ENCODE measurements at places on chromosomes 4 and X.

DNA sequence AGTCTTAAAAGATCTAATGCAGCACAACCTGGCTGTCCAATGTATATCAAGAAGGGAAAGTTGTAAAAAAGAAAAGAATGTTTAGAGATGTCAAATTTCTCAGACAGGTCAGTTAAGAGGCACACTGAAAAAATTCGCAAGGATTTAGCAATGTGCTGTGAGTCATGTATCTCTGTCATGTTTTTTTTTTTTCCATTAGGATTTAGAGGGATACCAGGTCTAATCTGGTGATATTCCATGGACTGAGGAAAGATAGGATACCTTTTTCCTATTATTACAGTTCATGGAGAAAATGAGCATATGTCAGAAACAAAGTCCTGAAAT lies 815.4 kb upstream of the PCDH10 start:
- DNase-seq = no peak

DNA sequence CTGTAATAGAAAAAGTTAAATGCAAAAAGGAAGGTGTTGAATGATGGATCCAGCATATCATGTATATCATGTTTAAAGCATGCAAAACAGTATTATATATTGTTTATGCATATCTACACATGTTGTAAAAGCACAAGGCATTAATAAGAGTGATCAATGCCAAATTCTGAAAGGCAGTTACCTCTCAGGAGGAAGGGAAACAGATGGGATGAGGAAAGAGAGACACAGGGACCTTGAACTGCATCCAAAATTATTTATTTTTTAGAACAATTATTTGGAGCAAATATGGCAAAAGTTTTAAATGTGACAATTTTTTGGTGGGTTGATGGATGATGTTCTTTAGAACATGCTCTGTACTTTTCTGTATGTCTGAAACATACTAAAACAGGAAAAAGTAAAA lies 193.4 kb downstream of the CLCN4 start:
- no peak for DNase-seq

- peak; percentile 27 for DNase-seq
These were observed 5.1 kb downstream of the USP27X start for GRCh38 chrX:49884290-49884862.

DNA sequence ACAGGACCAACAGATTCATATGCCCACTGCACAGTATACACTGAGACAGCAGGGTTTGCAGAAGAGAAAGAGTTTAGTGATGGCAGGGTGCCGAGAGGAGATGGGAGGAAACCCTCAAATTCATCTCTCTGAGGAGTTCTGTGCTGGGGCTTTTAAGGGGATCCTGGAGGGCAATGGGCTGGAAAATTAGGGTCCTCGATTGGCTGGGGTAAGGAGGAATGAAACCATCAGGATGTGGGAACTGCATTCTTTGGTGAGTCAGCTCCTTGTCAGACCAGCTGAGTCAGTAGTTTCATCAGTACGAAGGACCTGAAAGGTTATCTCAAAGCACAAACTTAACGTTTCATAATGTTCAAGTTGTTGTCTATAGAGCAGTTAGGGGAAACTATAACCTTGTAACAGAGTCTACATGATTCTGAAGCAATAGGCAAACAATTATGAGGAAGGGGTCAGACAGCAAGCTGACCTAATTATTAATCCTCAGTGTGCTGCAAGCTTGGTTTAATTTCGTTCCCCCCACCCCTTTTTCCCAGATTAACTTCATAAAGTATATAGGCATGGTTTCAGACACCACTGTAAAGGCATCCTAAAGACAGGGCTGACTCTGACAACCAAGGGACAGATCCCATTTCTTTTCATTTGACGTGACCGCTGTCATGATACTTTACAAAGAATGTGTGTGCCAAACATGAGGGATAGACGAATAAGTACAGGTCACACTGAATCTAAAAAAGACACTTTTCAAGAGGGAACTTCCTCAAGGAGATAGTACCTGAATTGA lies 1.5 kb upstream of the MSMO1 start:
- DNase-seq = no peak

- DNase-seq = no peak
These were observed 11.2 kb downstream of the SLC25A6 start for GRCh38 chrX:1380672-1381233.

GRCh38 chr4:101177154-101177553 lies 170.2 kb downstream of the PPP3CA start:
- no peak for DNase-seq

GRCh38 chr4:167939863-167940616 lies 152.3 kb upstream of the ANXA10 start:
- no peak for DNase-seq

DNA sequence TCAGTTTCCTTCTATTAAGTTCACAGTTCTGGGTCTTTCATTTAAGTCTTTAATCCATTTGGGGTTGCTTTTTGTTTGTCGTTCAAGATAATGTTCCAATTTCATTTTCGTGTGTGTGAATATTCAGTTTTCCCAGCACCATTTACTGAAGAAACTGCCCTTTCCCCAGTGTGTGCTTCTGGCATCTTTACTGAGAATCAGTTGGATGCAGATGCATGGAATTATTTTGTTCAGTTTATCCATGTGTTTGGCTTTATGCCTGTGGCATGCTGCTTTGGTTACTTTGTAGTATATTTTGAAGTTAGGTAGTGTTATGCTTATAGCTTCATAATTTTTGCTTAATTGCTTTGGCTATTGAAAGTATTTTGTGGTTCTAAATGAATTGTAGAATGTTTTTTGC lies 163.8 kb upstream of the HDX start:
- DNase-seq = no peak

Data from stimulated activated CD4-positive, alpha-beta T cell treated with anti-CD3 and anti-CD28 coated beads, Interleukin-1b, Interleukin-23, amount 100 ng/mL, for 1 hour (primary cell).